Hematopoietic multipotent progenitor cell treated with erythropoietin and hydrocortisone succinate and interleukin-3 and kit ligand, for 8 days (in vitro differentiated cells): ENCODE measurements at places on chromosomes 1 and 21.

- DNase-seq, result no peak
Observed at GRCh38 chr1:244626709-244627108, 26.2 kb upstream of the DESI2 start.

DNA sequence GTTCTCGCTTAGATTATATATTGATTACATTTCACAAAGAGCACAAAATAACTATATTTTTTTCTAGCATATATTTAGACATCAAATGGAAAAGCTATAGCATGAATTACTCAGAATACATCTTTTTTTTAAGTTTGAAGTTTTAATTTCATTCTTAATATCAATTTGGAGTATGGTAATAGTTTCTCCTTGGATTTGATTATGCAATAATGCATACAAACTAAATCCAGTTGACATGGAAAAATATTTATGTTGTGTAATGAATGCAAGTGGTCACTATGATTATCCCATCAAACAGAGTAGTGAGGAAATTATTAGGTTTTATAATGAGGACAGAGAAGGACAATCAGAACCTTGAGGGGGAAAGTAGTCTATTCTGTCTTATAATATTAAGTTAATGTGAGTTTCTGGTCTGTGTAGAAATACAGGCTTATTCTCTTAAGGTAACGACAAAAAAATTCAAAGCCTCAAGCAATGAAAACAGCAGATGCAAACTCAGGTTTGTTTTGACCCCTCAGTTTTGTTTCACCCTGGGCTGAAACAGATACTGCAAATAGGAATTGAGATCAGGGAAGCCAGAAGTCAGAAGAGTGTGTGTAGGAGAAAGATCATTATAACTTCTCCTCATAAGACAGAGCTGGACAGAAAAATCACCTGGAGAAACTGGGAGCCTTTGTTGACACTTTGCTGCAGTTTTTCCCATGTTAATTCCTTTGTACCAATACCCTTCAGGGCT lies 23.7 kb downstream of the LRRC8B start:
- DNase-seq, result no peak

DNA sequence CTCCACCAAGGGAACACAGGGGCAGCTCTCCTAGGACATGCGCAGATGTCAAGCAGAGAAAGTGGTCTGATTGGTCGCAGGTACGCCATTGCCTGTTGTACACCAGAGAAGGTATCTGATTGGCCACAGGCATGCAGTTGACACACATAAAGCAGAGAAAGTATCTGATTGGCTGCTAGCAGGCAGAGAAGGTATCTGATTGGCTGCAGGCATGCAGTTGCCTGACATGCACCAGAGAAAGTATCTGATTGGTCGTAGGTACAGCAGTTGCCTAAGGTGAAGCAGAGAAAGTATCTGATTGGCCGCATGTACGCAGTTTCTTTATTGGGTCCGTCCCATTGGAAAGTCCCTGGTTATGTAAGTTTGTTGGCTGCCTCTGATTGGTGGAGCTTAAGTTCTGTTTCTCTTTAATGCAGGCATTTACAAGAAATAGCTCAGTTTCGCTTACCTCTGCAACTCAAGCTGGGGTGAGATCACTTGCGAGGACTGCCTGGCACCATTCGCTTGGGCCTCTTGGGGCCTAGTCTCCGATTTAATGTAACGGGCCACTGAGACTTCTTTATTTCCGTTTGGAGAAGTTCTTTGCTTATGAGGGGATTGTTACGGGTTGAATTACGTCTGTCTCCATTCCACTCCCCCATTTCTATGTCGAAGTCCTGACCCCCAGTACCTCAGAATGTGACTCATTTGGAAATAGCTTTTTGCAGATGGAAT lies 74.2 kb downstream of the SIK1 start:
- DNase-seq, result peak; percentile 18

GRCh38 chr1:93876244-93876643 lies 2.8 kb downstream of the DNTTIP2 start:
- DNase-seq, result no peak

- DNase-seq, result no peak
Observed at GRCh38 chr21:29407571-29407970, 108.8 kb downstream of the BACH1 start.

DNA sequence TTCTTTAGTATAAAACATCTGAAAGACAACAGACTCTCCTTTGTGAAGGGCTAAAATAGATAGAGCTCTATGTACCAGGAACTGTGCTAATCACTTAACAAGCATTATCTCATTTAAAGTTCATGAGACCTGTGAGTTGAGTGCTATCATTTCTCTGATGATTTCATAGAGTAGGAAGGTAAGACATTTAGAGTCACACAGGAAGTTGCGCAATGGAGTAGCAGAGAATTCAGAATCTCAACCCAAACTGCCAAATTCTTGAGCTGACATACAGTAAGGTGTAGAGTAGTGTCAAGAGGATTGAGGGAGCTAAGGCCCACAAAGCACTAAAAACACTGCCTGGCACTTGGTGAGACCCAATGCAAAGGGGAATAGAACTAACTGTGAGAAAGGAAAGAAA lies 384.3 kb downstream of the NTNG1 start:
- DNase-seq, result no peak

GRCh38 chr21:46431884-46432488 lies 26.7 kb upstream of the DIP2A start:
- no peak for DNase-seq

DNA sequence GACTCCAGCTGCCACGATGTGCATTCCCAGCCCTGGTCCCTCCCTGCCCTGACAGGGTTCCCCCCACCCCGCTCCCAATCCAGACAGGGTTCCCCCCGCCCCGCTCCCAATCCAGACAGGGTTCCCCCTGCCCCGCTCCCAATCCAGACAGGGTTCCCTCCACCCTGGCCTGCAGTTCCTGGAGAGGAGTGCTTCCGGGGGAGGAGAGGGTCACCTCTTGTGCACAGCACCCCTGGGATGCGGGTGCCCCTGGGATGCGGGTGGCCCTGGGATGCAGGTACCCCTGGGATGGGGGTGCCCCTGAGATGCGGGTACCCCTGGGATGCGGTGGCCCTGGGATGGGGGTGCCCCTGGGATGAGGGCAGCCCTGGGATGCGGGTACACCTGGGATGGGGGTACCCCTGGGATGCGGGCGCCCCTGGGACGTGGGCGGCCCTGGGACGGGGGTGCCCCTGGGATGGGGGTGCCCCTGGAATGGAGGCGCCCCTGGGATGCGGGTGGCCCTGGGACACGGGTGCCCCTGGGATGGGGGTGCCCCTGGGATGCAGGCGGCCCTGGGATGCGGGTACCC lies 36.7 kb upstream of the SLC19A1 start:
- no peak for DNase-seq

GRCh38 chr1:53197291-53198200 lies 922 bp downstream of the CPT2 start:
- DNase-seq, result no peak

GRCh38 chr1:215263636-215264035 lies 181.1 kb downstream of the KCNK2 start:
- no peak for DNase-seq

DNA sequence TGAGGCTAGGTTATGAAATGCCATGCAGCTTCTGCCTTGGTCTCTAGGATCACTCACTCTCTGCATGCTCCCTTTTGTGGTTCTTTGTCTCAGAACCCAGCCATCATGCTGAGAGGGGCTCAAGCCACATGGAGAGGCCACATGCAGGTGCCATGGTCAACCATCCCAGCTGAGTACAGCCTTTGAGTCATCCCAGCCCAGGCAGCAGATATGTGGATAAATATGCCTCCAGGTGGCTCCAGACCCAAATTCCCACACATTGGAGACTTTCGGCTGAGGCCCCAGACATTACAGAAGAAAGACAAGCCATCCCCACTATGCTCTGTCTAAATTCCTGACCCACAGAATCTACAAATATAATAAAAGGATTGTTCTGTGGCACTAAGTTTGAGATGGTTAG lies 102.0 kb downstream of the LHX9 start:
- DNase-seq, result no peak

- no peak for DNase-seq
Observed at GRCh38 chr1:81832573-81832972, 31.8 kb downstream of the ADGRL2 start.

- no peak for DNase-seq
Observed at GRCh38 chr1:50272912-50273311, 150.3 kb downstream of the DMRTA2 start.

DNA sequence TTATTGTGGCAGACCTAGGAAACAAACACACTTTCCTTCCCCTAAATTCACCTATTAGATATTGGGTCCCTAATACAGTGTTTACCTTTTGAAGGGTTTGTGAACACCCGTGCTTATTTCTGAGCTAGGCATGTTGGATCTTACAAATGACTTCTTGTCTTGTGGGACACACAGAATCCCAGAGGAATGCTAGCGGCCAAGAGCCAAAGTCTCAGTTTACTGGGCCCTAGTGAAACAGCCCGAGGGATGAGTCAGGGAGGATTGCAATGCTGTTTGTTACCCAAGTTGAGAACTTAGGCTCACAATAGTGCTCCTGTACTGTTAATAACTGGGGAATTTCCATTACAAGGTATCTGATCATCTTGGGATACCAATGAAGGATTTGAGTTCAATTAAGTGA lies 100.1 kb upstream of the AKT3 start:
- DNase-seq, result no peak

- DNase-seq, result peak; percentile 38
Observed at GRCh38 chr1:19169642-19170041, 40.4 kb downstream of the UBR4 start.

- DNase-seq, result no peak
Observed at GRCh38 chr1:55600242-55600641, 385.1 kb upstream of the USP24 start.

DNA sequence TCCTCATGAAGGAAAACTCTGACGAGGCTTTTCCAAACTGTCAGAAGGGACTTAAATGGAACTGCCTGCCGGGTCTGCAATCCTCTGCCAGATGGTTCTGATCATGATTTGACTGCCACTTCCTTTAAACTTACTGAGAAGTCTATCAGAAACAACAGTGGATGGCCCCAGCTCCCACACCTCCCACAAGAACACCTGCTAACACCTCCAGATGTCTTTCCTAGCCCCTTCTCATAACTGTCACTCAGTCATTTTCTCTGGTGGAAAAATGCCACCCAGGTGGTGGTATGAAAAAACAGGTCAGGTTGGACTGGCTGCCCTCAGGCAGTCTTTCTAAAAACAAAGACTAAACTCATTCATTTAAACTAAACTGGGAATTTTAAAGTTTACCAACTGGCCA lies 66.7 kb upstream of the ABCD3 start:
- no peak for DNase-seq

DNA sequence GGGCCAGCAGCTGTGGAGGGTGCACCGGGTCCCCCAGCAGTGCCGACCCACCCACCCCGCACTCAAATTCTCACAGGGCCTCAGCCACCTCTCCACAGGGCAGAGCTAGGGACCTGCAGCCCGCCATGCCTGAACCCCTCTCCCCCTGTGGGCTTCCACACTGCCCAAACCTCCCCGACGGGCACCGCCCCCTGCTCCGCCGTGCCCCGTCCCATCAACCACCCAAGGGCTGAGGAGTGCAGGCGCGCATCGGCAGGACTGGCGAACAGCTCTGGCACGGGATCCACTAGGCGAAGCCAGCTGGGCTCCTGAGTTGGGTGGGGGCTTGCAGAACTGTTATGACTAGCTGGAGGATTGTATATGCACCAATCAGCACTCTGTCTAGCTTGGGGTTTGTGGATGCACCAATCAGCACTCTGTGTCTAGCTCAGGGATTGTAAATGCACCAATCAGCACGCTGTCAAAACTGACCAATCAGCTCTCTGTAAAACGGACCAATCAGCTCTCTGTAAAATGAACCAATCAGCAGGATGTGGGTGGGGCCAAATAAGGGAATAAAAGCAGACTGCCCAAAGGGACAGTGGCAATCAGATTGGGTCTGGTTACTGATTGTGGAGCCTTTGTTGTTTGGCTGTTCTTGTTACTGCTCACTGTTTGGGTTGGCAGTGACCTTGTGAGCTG lies 12.4 kb upstream of the RCAN3 start:
- no peak for DNase-seq

DNA sequence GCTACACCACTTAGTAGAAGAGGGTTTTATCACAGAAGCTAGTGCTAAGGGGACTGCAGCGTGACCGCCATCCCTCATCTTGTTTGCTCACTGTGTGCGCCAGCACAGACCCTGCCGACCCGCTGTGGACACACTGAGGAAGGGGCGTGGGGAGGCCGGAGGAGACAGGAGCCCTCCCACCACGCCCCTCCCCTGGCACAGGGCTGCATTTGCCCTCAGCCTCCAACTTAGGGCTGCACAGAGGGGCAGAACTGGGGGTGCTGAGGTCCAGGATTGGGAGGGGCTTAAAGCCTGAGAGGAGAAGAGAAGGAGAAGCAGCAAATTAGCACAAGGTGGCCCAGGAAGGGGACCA lies 37.2 kb downstream of the RRP1 start:
- no peak for DNase-seq

GRCh38 chr1:99726818-99727217 lies 39.6 kb downstream of the FRRS1 start:
- DNase-seq, result no peak

DNA sequence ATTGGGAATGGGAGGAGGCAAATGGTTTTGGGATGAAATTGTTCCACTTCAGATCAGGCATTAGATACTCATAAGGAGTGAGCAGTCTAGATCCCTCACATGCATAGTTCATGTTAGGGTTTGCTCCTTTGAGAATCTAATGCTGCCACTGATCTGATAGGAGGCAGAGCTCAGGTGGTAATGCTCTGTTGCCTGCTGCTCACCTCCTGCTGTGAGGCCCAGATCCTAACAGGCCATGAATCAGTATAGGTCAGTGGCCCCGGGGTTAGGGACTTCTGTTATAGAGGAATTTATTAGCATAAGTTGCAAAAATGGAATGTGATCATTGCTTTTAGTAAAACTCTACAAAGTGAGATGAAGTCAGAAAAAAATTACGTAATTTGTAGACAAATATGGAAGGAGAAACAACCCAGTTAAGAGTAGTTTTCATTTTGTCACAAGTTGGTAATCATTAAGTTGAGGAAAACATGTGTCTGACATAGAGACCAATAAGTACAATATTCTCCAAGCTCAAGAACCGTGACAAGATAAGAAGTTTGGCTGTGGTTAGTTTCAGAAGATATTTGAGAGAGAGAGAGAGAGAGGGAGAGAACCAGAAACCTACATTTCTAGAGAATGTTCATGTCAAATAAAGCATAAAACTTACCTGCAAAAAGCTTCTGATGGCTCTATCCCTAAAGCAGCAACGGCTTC lies 689.7 kb upstream of the PRMT6 start:
- DNase-seq, result no peak

DNA sequence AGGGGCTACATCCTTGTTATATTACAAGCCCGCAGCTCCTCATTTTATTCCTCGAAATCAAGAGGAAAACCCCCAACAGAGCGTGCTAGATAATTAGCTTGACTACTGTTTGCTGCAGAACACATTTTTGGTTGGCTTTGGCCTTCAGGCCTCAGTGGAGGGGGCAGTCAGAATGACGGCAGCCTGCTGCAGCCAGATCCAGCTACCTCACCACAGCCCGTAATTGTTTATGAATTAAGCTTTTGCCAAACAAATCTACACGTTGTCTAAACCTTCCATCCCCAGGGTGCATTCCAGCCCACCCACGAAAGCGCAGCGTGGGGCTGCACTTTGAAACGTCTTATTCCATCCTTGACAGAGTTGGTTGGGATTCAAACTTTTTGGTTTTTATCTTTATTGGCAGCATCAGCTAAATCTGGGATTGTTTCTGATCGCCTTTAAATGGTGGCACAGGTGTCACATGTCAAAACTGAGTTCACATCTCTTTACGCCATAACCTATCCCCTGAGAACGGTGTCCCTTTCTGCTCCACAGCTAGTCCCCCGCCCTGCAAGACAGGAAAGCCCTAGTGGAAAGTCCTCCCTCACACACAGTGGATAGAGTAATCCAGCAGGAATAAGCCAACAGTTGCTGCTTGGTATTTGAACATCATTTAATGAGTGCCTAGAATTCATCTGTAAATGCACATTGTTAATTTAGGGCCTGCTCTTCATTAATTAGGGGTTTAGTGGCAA lies 195.5 kb downstream of the LMO4 start:
- no peak for DNase-seq

- no peak for DNase-seq
Observed at GRCh38 chr1:180524160-180524914, 22.0 kb upstream of the ACBD6 start.
